ENCODE measurements at places on chromosomes 16 and 17.

DNA sequence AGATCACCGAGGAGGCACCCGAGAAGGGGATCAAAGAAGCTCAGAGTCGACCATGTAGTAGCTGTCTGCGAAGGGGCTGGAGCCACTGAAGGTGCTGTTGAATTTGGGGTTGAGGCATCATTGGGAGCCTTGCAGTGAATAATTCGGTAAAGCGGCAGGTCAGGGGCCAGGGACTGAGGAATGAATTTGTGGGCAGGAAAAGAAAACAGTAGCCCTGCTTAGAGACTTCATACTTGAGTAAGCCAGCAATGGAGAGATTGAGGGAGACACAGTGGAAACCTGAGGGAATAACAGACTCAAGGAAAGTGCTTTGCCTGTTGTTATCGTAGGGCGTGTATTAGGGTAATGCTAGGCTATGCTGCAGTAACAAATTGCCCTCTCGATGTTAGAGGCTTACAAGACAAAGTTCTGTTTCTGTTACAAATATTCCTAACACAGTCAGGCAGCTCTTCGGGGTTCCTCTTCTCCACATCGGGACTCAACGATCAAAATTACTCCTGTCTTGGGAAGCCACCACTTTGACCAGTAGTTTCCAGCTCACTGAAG lies 13.4 kb upstream of the HERPUD1 start:
- DNase-seq = no peak

DNA sequence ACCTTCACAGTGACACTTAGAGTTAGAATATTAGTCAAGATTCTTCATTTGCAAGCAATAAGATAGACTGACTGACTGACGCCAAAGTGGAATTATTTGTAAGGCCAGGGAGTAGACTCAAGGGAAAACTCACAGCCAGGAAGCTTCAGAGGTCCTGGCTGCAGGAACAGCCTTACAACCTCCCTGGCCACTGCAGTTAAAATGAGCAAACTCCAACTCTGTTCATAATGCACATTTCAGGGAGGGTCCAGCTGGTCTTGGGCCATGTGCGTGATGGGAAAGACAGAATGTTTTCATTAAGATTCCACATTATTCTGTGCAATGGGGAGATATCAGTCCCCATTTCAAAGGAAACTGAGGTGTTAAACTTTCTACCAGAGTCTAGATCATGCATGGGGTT lies 9.9 kb downstream of the CAPNS2 start:
- DNase-seq = no peak

DNA sequence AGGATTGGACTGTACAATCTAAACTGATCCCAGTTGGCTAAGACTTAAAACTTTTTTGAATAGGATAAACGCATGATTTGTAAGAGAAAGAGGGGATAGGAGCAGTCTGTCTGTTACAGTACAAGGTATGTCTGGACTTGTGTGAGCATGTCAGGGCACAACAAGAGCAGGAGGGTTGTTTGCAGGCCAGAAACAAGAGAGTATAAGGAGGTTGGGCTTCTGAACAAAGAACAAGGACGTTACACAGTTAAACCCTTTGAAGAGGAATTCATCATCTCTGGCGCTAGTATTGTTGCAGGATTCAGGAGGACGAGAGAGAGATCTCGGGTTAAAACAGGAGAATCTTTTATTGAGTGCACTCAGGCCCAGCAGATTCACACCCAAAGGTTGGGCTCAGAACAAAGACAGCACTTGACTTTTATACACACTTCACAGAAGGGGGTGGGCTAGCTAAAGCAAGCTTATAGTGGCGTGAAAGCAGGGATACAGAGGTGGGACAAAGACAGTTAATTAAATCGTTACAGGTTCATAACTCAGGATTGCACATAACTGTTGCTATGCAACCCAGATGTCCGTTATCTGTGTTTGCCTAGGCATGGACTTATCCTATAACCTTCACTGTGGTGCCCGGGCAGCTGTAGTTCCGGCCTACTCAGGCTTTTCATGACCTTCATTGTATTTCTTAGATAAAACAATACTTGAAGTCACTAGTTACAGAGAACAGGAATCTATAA lies 34.3 kb downstream of the SEC14L1 start:
- DNase-seq = no peak

DNA sequence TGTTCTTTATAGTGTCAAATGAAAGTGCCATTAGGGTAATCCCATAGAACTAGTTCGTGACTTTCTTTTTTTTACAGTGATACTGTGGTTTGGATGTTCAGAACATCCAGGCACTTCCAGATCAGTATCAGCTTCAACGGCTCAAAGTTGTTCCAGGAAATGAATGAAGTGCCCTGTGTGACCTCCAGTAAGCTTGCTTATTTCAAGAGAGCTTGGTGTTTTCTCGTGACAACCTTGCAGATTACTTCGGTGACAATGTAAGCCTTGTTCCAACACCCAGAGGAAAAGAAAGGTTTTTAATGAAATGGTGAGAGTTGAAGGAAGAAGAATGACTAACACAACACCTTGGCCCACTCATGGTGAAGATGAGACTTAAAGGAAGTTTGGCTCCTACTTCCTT lies 16.0 kb upstream of the KCNJ16 start:
- DNase-seq = no peak

- DNase-seq = no peak
Observed at GRCh38 chr17:78905116-78905515, 2.1 kb upstream of the CEP295NL start.

DNA sequence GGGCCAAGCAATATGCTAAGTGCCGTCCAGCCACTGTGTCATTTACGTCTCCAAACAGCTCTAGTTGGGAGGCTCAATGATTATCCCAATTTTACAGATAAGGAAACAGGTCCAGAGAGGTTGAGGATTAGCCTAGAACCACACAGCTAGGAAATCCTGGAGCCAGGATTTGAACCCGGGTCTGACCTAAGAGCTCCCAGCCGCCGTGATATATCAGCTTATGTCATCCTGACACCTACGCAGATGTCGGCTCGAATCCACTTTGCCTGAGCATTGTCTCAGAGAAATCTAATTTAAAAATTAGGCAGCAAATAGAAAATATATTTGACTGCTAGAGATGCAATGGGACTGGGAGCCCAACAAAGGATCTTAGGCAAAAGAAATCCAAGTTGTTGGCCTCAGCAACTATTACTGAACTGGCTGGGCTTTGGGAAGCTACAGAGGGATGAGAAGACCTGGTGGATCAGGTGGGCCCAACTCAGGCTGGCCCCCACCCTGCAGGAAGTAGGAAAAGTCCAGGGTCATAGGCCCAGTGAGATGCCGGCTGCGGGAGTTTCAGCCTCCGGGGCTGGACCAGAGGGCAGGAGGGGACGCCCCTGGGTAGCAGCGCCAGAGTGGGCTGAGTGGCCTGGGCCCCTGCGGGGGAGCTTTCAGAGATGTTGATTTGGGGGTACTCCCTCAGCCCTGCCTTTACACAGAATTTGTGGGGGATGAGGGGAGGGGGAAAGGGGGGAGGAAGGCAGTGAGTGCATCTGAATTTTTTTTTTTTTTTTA lies 35.1 kb upstream of the IL21R start:
- DNase-seq = no peak

DNA sequence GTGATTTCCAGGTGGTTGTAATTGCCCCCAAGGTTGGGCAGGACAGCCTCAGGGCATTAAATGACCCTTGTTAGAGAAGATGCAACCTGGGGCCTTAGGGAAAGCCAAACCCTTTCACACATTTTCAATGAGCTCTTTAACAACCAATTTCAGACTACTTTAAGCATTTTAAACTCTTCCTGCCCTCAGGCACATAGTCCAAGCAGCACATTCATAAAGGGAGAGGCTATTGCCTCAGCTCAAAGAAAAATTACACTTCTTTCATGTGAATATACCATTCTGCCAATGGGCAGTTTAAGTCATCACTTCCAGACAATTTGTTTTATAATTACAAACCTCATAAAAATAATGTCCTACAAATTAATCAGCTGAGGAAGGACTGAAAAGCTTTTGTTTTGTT lies 544.5 kb downstream of the NPIPA7 start:
- no peak for DNase-seq

DNA sequence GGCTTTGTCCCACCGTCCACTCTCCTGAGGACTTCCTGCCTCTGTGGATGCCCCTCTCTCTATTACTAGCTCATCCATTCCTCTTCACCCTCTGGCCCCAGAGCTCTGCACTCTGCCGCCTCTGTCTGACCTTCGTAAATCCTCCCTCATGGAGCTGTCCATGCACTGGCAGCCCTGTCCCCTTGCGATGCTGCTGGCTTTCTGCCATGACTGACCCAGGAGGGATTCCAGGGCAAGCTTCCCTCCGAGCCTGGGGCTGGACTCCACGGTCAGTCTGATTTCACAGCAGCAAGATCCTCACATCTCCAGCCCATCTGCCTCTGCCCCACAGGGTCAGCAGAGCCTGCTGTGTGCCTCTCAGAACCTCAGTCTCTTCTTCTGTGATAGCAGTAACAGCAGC lies 4.7 kb downstream of the CBFA2T3 start:
- no peak for DNase-seq

All from CD4-positive, alpha-beta T cell treated with Interleukin-12 subunit alpha and Interleukin-12 subunit beta, for 1 hour (primary cell).